ENCODE measurements at places on chromosomes 5 and 9.

- H3K27me3 ChIP-seq: no peaks in the 10 kb centered on the region
- no peaks in the 10 kb centered on the region for H3K36me3 ChIP-seq
- no peak overlapping the region for H3K27ac ChIP-seq
- no peak overlapping the region for H3K4me3 ChIP-seq
- DNase-seq: no peak
Observed at GRCh38 chr5:35884191-35884769, 27.6 kb downstream of the IL7R start.

GRCh38 chr9:76897804-76898525, 7.9 kb downstream of the PRUNE2 start:
- no peak for DNase-seq
- no peak overlapping the region for H3K27ac ChIP-seq
- H3K36me3 ChIP-seq: no peaks in the 10 kb centered on the region

DNA sequence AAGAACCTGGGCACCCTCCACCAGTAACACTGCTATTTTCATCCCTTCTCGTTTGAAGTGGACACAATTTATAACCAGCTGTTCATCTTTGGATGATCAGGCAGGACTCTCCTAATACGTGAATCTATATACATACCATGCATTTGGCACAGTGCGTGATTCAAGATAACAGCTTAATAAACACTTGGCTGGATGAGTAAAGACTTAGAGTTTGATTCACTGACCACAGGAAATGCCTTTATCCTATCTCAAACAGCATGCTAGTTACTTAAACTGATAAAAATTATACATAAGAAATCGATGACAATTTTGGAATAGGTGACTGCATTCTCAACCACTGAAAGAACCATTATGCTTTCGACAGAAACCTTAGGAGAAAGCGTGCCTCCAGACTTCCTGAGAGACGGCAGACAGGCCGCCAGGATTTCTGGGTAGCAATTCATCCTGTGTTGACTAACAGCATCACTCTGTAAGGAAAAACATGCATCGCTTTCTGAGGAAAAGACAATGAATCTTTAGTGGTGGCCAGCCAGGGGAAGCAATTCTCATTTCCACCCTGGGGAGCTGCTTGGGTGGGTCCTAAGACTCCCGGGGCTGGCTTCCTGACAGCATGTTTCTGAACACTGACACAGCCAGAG, 9.7 kb downstream of the MRPL36 start:
- H3K4me3 ChIP-seq: no peak overlapping the region
- no peaks in the 10 kb centered on the region for H3K27me3 ChIP-seq
- H3K36me3 ChIP-seq: no peaks in the 10 kb centered on the region
- 0 out of 2 replicates have a peak, but pooled peaks cover 2% of the 10 kb centered on the region for H3K4me1 ChIP-seq
- H3K27ac ChIP-seq: no peak overlapping the region

DNA sequence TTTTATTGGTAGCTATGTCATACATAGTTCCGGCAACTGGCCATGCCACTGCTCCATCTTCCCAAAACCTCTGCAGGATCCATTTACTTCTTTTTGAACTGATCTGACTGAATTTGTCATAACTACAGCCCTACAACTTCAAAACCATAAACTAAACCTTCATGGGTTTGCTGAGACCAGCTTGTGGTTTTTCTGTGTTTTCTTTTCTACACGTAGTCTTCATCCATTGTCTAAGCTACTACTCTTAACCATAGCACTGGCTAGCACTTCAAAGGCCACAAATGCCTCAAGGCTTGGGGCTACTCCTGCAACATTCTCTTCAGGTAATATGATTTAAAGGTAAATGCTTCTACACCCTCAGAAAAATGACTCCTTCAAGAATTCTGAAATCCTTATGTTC, 9.0 kb upstream of the KIF2A start:
- DNase-seq: no peak
- H3K27me3 ChIP-seq: no peaks in the 10 kb centered on the region
- H3K27ac ChIP-seq: no peak overlapping the region
- no peaks in the 10 kb centered on the region for H3K36me3 ChIP-seq
- H3K4me3 ChIP-seq: no peak overlapping the region
- no peaks in the 10 kb centered on the region for H3K4me1 ChIP-seq

- no peaks in the 10 kb centered on the region for H3K36me3 ChIP-seq
- no peaks in the 10 kb centered on the region for H3K27me3 ChIP-seq
- H3K4me3 ChIP-seq: no peak overlapping the region
- H3K27ac ChIP-seq: no peak overlapping the region
- DNase-seq: no peak
- peaks cover 2% of the 10 kb centered on the region for H3K4me1 ChIP-seq
Observed at GRCh38 chr9:14236591-14236990, 77.3 kb downstream of the NFIB start.

- no peak overlapping the region for H3K27ac ChIP-seq
- H3K4me1 ChIP-seq: no peaks in the 10 kb centered on the region
- DNase-seq: no peak
- no peaks in the 10 kb centered on the region for H3K27me3 ChIP-seq
- H3K4me3 ChIP-seq: no peak overlapping the region
Observed at GRCh38 chr9:77725820-77726219, 77.7 kb upstream of the GNA14 start.

GRCh38 chr5:40575411-40575810, 104.3 kb upstream of the PTGER4 start:
- H3K4me3 ChIP-seq: no peak overlapping the region
- no peaks in the 10 kb centered on the region for H3K36me3 ChIP-seq
- no peak overlapping the region for H3K27ac ChIP-seq
- no peaks in the 10 kb centered on the region for H3K27me3 ChIP-seq
- no peaks in the 10 kb centered on the region for H3K4me1 ChIP-seq

- DNase-seq: no peak
- H3K27me3 ChIP-seq: no peaks in the 10 kb centered on the region
- H3K4me1 ChIP-seq: 0 out of 2 replicates have a peak, but pooled peaks cover 4% of the 10 kb centered on the region
- H3K27ac ChIP-seq: no peak overlapping the region
Observed at GRCh38 chr9:136438548-136439480, 831 bp downstream of the INPP5E start.

DNA sequence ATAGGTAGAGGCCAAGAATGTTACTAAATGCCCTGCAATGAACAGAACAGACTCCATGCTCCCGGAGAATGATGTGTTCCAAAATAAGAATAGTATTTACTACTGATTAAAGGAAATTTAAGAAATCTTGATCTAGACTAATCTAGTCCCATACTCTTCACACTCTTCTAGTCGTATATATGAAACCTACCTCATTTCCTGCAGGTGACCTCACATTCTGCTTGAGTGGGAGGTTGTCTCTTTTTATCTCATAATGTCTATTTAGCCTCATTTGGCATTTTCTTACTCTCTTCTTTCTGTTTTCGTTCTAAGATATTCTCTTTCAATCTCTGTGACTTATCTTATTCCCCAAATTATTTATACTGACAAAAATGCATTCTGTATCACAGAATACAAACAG, 9.2 kb upstream of the SHOC1 start:
- no peak overlapping the region for H3K4me3 ChIP-seq
- H3K4me1 ChIP-seq: no peaks in the 10 kb centered on the region
- no peaks in the 10 kb centered on the region for H3K36me3 ChIP-seq
- DNase-seq: no peak

GRCh38 chr9:8683496-8683895, 883.9 kb upstream of the DMAC1 start:
- no peak overlapping the region for H3K27ac ChIP-seq
- DNase-seq: no peak
- H3K4me1 ChIP-seq: peaks cover 2% of the 10 kb centered on the region
- no peaks in the 10 kb centered on the region for H3K27me3 ChIP-seq

DNA sequence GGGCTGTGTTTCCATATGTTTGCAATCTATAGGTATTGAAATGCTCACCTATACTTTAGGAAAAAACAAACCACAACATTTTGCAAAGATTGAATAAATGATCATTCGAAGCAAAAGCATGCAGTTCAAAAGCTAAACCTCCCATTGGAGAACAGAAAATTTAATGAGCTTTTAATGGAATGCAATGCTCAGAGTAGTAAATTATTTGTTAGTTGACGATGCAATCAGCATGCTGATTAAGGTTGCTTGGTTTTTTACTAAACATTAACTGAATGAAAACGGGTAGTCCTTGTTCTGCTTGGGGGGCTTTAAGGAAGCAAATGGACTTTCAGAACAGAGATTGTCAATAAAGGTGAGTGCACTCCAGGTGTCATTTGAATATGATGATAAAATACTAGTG, 123.3 kb upstream of the TMEM161B start:
- H3K36me3 ChIP-seq: no peaks in the 10 kb centered on the region
- DNase-seq: no peak
- H3K4me3 ChIP-seq: no peak overlapping the region
- peaks cover 7% of the 10 kb centered on the region for H3K4me1 ChIP-seq

DNA sequence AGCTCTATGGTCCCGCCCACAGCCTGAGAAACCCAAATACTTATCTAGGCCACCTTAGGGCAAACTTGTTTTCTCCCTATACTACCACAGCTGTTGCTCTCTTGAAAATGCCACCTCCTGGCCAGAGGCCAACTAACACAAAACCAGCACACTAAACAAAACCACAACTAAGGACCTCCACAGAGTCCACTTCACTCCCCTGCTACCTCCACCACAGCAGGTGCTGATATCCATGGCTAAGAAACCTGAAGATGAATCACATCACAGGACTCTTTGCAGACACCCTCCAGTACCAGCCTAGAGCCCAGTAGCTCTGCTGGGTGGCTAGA, 108.4 kb downstream of the ALDH1A1 start:
- no peaks in the 10 kb centered on the region for H3K36me3 ChIP-seq
- no peaks in the 10 kb centered on the region for H3K27me3 ChIP-seq
- no peak overlapping the region for H3K4me3 ChIP-seq
- no peaks in the 10 kb centered on the region for H3K4me1 ChIP-seq

GRCh38 chr5:148856009-148856367, 29.6 kb downstream of the ADRB2 start:
- DNase-seq: no peak
- no peak overlapping the region for H3K4me3 ChIP-seq
- no peaks in the 10 kb centered on the region for H3K4me1 ChIP-seq
- no peaks in the 10 kb centered on the region for H3K27me3 ChIP-seq
- H3K36me3 ChIP-seq: no peaks in the 10 kb centered on the region
- H3K27ac ChIP-seq: no peak overlapping the region

- H3K27me3 ChIP-seq: no peaks in the 10 kb centered on the region
- H3K27ac ChIP-seq: no peak overlapping the region
- H3K4me3 ChIP-seq: no peak overlapping the region
Observed at GRCh38 chr5:111927191-111927590, 170.2 kb upstream of the NREP start.

GRCh38 chr5:158543539-158544387, 556.0 kb downstream of the EBF1 start:
- H3K27me3 ChIP-seq: no peaks in the 10 kb centered on the region
- DNase-seq: no peak

DNA sequence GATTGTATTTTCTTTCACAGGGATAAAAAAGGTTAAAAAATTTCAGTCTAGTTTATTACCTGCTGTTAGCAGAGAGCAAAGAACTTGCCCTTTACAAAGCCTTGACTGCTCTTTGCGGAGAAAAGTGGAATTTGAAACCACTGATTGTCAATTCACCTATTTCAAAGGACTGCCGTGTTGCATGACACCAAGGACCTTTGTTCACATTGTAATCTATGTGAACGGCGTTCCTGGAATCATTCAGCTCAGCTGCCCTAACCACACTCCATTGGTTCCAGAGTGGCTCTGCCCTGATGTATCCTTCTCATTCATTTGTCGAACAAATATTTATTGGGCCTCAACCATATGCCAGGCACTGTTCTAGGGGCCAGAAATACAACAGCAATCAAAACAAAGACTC, 377.5 kb upstream of the RFX3 start:
- no peak overlapping the region for H3K27ac ChIP-seq
- H3K4me1 ChIP-seq: no peaks in the 10 kb centered on the region
- H3K36me3 ChIP-seq: no peaks in the 10 kb centered on the region
- no peaks in the 10 kb centered on the region for H3K27me3 ChIP-seq
- no peak for DNase-seq
- no peak overlapping the region for H3K4me3 ChIP-seq

GRCh38 chr5:158847772-158848171, 251.9 kb downstream of the EBF1 start:
- DNase-seq: no peak
- H3K27ac ChIP-seq: no peak overlapping the region
- no peaks in the 10 kb centered on the region for H3K27me3 ChIP-seq
- H3K4me1 ChIP-seq: no peaks in the 10 kb centered on the region
- no peaks in the 10 kb centered on the region for H3K36me3 ChIP-seq
